ENCODE measurements at places on chromosomes 1 and 21. TPM values are rescaled to one million over a fixed set of nuclear protein-coding genes. Genes with fewer than 3 reads are reported as not detected.

MSH4 gene
- total RNA-seq: not detected

RGS8 gene
- not detected for total RNA-seq

OR6K2 gene
- not detected for total RNA-seq

SRGAP2 gene
- total RNA-seq: 32.8 TPM

NHLH1 gene
- total RNA-seq: 0.76 TPM

OR2T29 gene
- not detected for total RNA-seq

EXOC8 gene
- 8.7 TPM for total RNA-seq

NBPF20 gene
- total RNA-seq: 3.0 TPM

GOLT1A gene
- 6.6 TPM for total RNA-seq

CR1L gene
- total RNA-seq: not detected

KCNK1 gene
- 20.4 TPM for total RNA-seq

INKA2 gene
- 2.0 TPM for total RNA-seq

FALEC gene
- not detected for total RNA-seq

TSACC gene
- total RNA-seq: 2.8 TPM

TTC22 gene
- not detected for total RNA-seq

TDRD10 gene
- not detected for total RNA-seq

TNFSF4 gene
- total RNA-seq: 0.08 TPM

FAM167B gene
- 0.45 TPM for total RNA-seq

NOTCH2 gene
- 36.6 TPM for total RNA-seq

MAN1C1 gene
- 0.77 TPM for total RNA-seq

NCF2 gene
- total RNA-seq: 1.1 TPM

CHI3L1 gene
- total RNA-seq: not detected

LAPTM5 gene
- total RNA-seq: 0.28 TPM

ACADM gene
- total RNA-seq: 48.1 TPM

CYP4B1 gene
- total RNA-seq: not detected

FAM72A gene
- 10.6 TPM for total RNA-seq

RORC gene
- not detected for total RNA-seq

TSPEAR gene
- not detected for total RNA-seq

CIART gene
- 2.2 TPM for total RNA-seq

HPCA gene
- 0.45 TPM for total RNA-seq

NCMAP gene
- total RNA-seq: 0.08 TPM

CLDN17 gene
- total RNA-seq: not detected

ADAMTS4 gene
- not detected for total RNA-seq

OR6P1 gene
- not detected for total RNA-seq

CFHR3 gene
- total RNA-seq: 0.16 TPM

ATP6V1G3 gene
- not detected for total RNA-seq

SLC30A10 gene
- total RNA-seq: 0.05 TPM

ZMYND12 gene
- total RNA-seq: 0.46 TPM

ANGPTL1 gene
- not detected for total RNA-seq

IFNLR1 gene
- total RNA-seq: 1.1 TPM

ATP1A4 gene
- total RNA-seq: not detected

GPR37L1 gene
- total RNA-seq: 0.14 TPM

GBP2 gene
- 0.66 TPM for total RNA-seq

NID1 gene
- 9.8 TPM for total RNA-seq

SF3B4 gene
- 124 TPM for total RNA-seq

VHLL gene
- total RNA-seq: not detected

LHX8 gene
- 1.3 TPM for total RNA-seq

TRIM46 gene
- 2.9 TPM for total RNA-seq

MYCL gene
- 1.1 TPM for total RNA-seq

MTF1 gene
- total RNA-seq: 4.4 TPM

FLG gene
- not detected for total RNA-seq

CD53 gene
- total RNA-seq: not detected

OR2T34 gene
- not detected for total RNA-seq

Measured in A549 treated with Hydrocortisone at 1 μM for 4 hours (cell line).